ENCODE measurements at places on chromosomes 5 and 9.
A peak's percentile ranks its signal among the peaks of the same experiment; 100 is the strongest.

DNA sequence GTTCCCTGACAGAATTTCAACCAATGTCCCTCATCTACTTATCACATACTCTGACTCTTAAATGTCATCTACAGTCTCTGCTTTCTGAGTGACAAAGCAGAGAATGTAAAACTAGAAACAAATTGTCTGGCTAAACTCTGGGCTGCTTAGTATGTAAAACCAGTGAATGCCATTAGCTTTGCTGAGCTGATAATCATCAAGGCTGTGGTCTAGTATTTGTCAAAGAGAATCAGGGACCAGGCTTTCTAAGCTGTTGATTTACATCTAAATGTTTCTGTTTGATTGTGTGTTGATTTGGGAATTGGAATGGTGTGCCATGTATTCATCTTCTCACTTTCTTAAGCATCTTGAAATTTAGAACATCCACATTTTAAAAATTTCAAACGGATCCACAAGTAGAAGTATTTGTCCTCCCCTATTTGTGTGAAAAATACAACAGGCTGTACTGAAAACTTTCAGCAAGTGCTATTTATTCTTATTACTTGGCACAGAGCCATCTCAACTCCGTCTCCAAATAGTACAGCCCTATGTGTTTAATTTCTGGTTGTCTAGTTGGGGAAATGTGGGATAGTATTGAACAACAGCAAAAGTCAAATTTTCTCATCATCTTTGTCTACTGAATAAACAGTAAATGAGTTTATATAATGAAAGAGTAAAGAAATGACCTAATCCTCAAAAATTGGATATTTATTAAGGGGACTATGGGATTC, 251.5 kb downstream of the KCTD16 start:
- DNase-seq, result no peak

DNA sequence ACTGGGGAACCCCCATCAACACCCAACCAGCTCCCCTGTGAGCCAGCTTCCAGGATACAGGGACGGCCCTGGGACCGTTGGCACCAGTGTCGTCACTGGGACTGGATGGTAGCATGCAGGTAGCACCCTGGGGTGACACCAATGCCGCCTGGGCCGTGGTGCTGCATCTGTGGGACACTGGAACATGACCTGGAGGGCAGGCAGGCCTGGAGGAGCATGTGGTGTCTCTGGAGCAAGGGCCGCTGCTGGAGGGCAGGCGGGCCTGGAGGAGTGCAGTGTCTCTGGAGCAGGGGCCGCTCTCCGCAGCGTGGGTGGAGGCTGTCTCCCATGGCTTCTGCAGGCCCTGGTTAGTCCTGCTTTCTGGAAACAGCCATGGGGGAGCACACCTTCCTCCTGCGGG, 13.1 kb downstream of the LPCAT1 start:
- no peak for DNase-seq

DNA sequence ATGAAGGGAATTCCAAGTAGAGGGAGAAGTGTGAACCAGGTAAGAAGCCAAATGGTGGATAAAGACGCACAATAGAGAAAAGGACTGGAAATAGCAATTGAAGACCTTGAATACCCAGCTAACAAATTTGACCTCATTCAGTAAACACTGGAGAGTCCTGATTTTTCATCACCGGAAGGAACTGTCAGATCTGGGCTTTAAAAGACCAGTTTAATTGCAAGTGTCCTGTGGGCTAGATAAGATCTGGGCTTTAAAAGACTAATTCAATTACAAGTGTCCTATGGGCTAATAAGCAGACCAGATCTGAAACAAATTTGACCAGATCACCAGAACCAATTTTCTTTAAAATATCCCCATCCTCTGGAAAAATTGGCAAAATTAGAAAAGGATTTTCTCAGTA, 380.0 kb downstream of the ACTL7B start:
- DNase-seq, result no peak

- DNase-seq, result no peak
Measured at GRCh38 chr9:127347831-127348776, 48.9 kb upstream of the SLC2A8 start.

GRCh38 chr5:81268521-81269196, 32.7 kb upstream of the ZCCHC9 start:
- DNase-seq, result no peak

- DNase-seq, result no peak
Measured at GRCh38 chr5:7882926-7883325, 14.0 kb downstream of the MTRR start.

DNA sequence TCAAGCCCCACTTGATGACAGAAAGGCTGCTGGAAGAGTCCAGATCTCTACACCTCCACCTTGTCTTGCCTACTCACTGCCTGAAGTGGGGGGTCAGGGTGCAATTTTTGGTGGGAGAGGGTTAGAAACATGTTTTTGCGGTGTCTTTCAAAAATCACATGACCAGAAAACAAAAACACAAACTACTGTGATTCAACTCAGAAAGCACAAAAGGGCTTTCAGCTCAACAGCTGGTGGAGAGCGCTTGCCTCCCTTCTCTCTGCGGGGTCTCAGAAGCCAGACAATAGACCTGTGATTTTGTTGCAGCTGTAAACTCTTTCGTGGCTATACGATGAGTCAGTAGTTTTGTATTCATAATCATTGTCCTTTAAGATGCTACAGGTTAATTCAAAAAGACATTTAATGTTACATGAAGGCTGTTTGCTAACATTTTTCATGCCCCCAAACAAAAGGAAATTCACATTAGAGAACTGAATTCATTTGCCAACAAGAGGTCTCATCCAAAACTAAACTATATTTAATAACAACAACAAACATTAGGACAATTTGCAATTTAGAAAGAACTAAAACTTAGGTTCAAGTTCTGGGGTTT, 172.6 kb upstream of the RAI14 start:
- no peak for DNase-seq

- no peak for DNase-seq
Measured at GRCh38 chr9:6584881-6585597, 60.5 kb downstream of the GLDC start.

DNA sequence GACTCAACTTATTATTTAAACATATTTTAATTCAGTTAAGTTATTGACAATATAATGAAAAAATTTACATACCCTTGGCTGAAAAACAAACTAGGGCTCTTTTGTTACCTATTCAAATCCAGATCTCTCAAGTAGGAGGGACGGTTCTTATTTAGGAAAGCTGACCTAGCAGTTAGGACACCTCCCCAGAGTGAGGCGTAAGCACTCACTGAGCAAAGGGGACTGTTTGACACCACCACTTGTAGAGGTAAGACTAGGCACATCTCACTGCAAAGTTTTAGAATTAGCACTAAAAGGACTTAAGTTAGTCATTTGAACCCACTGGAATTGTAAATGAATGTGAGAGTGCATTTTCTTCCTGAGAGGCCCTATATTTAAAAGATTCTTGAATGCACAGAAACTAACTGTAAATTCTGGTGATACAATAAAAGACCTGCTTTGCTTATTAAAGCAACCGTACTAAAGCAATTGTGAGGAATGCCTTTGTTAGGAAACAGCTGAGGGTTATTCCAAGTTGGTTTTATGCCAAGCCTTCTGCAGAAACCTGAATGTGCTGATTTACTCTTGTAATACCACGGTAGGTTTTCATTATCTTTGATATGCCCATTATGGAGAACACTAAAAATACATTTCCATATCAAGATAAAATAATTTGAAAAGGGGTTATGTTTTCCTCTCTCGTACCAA, 16.2 kb downstream of the HACD4 start:
- DNase-seq, result no peak

- DNase-seq, result no peak
Measured at GRCh38 chr5:99929067-99929805, 605.9 kb upstream of the FAM174A start.

DNA sequence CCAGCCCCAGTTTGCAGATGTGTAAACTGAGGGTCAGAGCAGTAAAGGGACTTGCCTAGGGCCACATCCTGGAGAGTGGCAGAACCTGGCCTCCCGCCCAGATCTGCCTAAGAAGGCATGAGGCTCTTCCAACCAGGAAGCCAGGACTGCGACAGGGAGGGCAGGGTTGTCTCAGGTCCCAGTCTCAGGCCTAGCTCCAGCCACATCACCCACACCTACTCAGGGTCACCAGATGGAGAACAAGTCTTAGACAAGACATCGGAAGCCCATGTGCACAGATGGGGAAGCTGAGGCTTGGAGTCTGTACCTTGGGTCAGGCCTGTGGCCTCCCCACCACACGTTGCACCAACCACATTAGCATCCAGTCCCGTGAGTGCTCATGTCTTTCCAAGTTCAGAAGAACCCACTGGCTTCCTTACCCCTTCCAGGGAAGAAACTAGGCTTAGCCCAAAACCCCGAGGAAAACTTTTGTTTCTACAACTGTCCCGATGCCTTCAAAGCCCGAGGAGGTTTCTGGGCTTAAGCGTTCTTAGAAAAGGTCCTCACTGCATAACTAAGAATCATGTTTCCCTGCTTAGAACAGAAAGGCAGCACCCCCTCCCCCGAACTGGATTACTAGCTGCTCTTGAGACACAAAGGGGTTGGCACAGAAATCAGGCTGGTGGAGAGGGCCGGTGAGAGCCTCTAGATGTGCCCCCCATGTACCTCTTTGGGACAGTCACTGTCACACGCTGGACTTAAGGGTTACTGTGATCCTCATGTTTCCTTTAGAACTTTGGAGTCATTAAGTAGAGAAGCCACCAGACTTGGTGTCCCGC, 2.2 kb downstream of the FAM78A start:
- DNase-seq, result no peak

DNA sequence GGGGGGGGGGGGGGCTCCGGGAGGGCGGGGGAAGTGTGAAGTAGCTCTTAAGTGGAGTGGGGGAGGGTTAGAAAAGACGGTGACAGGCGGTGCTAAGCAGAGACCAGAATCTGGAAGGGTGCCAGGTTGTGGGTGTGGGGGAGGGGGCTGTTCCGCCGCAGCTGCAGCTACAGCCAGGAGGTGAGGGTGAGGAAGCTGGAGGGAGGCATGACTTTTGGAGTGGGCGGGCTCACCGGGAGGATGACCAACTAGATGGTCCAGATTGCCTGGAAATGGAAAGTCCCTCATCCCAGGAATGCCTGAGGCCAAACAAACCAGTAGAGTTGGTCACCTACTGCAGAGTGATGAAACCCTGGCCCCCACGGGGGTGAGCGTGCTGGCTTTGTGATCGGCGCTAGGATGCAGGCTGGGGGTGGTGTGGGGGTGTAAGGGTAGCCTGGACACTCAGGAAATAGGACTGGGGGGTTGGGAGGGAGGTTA, 158.1 kb upstream of the SHB start:
- peak; percentile 46 for DNase-seq

GRCh38 chr5:74816875-74817274, 49.3 kb downstream of the FAM169A start:
- no peak for DNase-seq
